SJCRH30 (cell line): ENCODE measurements at places on chromosomes 5 and 9. TPM values are rescaled to one million over a fixed set of nuclear protein-coding genes. Genes with fewer than 3 reads are reported as not detected.

- DNase-seq: no peak
Measured at GRCh38 chr5:77231471-77232138, 21.1 kb downstream of the PDE8B start.

DNA sequence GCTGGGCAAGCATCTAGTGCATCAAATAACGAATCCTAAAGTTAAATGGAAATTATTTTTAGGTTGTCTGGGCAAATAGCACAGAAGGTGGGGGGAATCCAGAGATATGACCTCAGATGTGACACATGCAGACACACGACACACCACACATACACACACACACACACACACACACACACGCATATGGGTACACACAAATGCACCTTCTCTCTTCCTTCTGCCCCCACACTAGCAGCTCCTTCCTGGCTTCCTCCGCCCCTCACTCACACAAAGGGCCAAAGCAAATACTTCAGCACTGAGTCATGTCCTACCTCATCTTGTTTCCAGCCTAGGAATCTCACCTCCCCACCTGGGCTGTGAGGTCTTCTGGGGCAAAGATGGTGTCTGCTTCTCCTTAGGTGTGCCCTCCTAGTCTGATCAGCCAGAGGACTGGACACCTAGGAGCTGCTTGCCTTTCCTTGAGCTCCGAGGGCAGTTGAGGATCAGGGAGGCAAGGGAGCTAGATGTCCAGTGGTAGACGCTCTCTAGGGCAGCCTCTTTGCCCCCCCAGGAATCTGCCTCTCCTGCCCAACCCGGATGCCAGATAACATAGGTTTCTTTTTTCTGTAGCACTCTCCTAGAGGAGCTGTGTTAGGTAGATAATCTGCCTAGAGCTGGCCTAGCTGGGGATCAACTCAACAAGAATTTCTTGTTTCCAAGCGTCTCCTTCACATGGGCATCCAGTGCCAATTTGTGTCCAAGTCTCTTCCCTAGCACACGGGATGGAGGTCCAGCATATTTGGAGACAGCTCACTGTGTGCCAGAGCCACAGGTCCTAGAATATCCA lies 14.3 kb upstream of the JADE2 start:
- no peak for DNase-seq

ITGA2 gene
- total RNA-seq: 0.15 and 0.26 TPM in 2 replicates

JMY gene
- total RNA-seq: 11.9 and 12.1 TPM in 2 replicates

PAEP gene
- total RNA-seq: not detected in 2 replicates

TLX3 gene
- 6.2 and 6.9 TPM in 2 replicates for total RNA-seq
